ENCODE measurements at places on chromosomes 13 and 19.

GRCh38 chr19:57829316-57829715, 783 bp upstream of the ZNF587B start:
- DNase-seq = no peak

DNA sequence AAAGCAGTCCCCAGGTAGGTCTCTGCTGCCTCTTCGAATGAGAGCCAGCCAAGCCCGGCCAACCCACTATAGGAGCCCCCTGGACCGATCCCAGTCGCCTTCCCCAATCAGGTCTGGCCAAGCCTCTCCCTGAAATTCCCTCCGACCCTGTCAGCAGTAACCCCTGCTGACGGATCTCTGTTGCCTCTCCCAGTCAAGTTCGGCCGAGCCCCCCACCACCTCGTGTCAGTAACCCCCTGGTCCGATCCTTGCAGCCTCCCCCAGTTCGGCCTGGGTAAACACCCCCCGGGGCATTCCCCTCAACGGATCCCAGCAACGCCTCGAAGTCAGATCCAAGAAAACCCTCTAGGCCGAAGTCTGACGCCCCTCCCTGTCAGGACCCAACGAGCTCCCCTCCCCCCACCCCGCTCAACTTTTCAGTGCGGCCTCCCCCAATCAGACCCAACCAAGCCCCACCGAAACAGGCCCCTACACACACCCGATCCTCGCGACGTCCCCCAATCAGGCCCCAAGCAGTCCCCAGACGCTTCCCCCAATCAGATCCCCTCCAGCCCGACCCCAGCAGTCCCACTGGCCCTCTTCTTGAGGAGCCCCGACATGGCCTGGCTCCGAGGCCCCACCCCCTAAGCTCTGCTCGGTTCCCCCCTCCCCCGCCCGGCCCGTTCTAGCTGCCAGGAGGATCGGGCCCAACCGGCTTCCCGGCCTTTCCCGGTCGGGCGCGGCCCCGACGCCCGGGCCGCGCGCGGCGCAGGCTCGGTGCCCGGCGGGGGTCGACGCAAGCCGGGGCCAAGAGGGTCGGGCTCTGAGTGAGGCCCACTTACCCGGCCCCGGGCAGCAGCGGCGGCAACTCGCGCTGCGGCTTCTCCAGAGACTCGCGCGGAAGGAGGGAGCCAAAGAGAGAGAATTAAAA, 1.8 kb downstream of the TNPO2 start:
- DNase-seq = peak; percentile 61

DNA sequence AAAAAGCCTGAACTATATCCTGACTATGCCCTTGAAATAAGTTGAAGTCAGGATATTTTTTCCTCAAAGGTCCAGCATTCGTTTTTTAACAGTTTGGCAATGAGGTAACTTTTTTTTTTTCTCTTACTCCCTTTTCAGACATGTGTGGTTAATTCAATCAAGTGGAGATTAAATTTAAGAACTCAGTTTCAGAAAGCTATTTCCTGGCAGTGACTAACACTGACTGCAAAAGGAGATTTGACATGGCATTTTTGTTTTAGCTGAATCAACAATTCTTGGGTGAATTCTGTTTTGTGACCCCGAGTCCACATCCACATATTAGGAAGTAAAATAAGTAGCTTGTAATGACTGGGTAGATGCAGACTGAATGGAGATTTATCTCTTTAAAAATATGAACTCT, 716.4 kb downstream of the PCDH9 start:
- no peak for DNase-seq

- no peak for DNase-seq
Observed at GRCh38 chr13:106038752-106039151, 496.7 kb downstream of the EFNB2 start.

DNA sequence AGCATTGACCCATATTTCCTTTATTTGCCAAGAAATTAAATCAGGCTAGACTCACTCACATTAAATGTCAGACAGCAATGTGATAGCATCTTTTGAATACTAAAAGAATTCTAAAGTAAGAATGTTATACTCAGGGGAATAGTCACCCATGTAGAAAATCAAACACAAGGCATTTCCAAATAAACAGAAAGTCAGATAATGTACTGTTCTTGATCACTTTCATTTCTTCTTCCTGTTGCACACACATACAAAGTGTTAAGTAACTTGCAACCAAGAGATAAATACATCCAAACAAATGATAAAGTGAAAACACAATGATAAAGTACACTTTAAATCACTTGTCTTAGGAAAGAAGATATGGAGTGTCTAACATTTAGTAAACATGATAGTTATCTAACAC, 1366.6 kb upstream of the MIR17HG start:
- DNase-seq = no peak
